ENCODE measurements at places on chromosomes 3 and 15. TPM values are rescaled to one million over a fixed set of nuclear protein-coding genes. Genes with fewer than 3 reads are reported as not detected.

GRCh38 chr15:57100136-57100539, 181.7 kb downstream of the TCF12 start:
- no peak for DNase-seq
- no peak overlapping the region for H3K4me3 ChIP-seq
- no peaks in the 10 kb centered on the region for H3K27me3 ChIP-seq
- H3K27ac ChIP-seq = no peak overlapping the region

GRCh38 chr3:87196879-87197278, 30.2 kb upstream of the CHMP2B start:
- H3K27me3 ChIP-seq = no peaks in the 10 kb centered on the region
- no peak overlapping the region for H3K27ac ChIP-seq
- no peak overlapping the region for H3K4me3 ChIP-seq
- H3K4me1 ChIP-seq = no peaks in the 10 kb centered on the region
- H3K36me3 ChIP-seq = no peaks in the 10 kb centered on the region

DNA sequence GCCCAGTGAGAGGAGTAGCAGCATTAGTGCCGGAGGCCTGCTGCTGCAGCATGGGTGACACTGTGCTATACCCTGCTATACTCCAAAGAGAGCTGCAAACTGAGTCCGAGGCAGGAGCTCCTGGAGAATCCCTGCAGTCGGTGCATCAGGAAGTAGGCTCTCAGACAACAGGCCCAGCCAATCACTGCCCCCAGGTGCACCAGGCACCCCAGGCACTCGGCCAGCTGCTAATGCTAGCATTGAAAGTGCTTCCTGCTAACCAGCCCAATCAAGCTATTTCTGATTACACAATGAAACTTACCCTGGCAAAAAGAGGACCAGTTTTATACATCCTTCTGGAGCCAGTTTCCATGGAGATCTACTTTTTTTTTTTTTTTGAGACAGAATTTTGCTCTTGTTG, 45.6 kb upstream of the IREB2 start:
- H3K4me3 ChIP-seq = no peak overlapping the region
- H3K27me3 ChIP-seq = no peaks in the 10 kb centered on the region
- no peak overlapping the region for H3K27ac ChIP-seq
- DNase-seq = peak; percentile 30
- peaks cover 7% of the 10 kb centered on the region for H3K4me1 ChIP-seq
- no peaks in the 10 kb centered on the region for H3K36me3 ChIP-seq

The TM6SF1 gene
- 1.8 TPM for total RNA-seq

- H3K36me3 ChIP-seq = no peaks in the 10 kb centered on the region
- H3K27me3 ChIP-seq = no peaks in the 10 kb centered on the region
- H3K4me1 ChIP-seq = no peaks in the 10 kb centered on the region
- H3K4me3 ChIP-seq = no peak overlapping the region
These were observed 27.2 kb downstream of the OXSM start for GRCh38 chr3:25817107-25817506.

The PLSCR5 gene
- not detected for total RNA-seq

Data from body of pancreas (tissue), 4 donors.